ENCODE measurements at places on chromosomes 11 and 22.

- no peak for DNase-seq
Measured at GRCh38 chr11:69335007-69335780, 41.2 kb downstream of the MYEOV start.

DNA sequence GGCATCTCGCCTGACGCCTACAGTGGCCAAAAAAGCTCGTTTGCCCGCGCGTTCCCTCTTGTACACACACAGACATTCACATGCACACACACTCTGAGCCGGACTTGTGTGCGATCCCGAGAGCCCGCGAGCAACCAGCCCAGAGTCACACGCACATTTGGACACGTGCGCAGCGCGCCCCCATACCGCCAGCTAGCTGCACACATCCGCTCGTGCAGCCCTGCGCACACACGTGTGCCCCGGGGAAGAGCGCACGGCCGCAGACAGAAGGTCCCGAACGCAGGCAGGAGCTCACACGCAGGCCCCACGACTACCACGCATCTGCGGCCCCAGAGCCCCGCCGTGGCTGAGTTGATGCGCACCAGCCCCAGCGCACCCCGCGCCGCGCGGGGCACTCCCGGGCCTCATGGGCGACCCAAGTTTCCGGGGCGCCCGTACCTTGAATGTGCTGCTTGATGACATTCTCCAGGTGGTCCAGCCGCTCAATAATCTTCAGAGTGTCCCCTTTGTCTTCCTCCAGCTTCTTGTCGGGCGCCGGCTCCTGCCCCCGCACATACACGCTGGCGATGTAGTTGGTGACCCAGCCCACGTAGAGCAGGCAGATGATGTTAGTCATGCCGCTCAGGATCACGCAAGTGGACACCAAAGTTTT, 758 bp downstream of the GALNT18 start:
- no peak for DNase-seq

DNA sequence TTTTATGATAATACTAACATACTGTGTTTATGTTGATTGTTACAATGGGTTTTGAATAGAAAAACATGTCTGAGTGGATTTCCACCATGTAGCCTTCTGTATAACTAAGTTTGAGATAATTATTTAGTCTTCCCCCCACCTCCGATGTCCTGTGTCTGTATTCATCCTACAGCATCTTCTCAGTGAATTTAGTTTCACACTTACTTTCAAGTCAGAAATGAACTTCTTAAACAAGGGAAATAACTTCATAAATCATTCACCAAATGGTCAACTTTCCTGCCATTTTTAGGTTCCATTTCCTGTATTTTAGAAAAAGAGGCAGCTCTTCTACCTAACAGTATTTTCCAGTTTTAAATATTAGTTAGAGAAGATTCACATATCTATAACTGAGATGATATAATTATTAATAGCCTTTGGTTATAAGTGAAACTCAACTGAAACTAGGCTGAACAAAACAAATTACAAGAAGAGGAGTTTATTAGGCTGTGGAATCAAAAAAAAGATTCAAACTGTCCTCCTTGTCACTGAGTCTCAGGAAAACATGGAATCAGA, 3.5 kb downstream of the OR51B5 start:
- no peak for DNase-seq

DNA sequence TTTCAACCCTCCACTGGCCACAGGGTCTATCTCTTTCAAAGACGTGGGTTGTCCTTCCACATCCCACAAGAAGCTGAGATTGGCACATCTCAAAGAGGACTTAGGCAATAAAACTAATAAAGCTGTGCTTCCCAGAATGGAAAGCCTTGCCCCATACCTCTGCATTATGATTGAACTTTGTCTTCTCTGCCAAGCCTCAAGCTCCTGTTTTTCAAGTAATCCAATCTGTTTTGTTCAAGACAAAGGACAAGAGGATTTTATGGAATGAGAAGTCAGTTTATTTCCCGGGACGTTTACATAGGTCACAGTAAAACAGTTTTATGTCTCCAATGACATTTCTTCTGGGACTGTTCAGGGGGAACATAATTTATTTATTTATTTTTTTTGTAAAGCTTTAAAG, 108.4 kb downstream of the GALNT18 start:
- DNase-seq = no peak
